Activated T-cell treated with anti-CD3 and anti-CD28 coated beads, Interleukin-2, amount 50 U/mL, for 48 hours (primary cell): ENCODE measurements at places on chromosomes 3 and 15.

- DNase-seq, result no peak
Measured at GRCh38 chr3:56989169-56989976, 71.1 kb upstream of the SPATA12 start.

- DNase-seq, result no peak
Measured at GRCh38 chr3:31959951-31960792, 20.9 kb downstream of the OSBPL10 start.

GRCh38 chr3:148756311-148756710, 58.6 kb downstream of the AGTR1 start:
- no peak for DNase-seq

GRCh38 chr3:189270248-189270832, 98.6 kb downstream of the TPRG1 start:
- DNase-seq, result peak; percentile 51

DNA sequence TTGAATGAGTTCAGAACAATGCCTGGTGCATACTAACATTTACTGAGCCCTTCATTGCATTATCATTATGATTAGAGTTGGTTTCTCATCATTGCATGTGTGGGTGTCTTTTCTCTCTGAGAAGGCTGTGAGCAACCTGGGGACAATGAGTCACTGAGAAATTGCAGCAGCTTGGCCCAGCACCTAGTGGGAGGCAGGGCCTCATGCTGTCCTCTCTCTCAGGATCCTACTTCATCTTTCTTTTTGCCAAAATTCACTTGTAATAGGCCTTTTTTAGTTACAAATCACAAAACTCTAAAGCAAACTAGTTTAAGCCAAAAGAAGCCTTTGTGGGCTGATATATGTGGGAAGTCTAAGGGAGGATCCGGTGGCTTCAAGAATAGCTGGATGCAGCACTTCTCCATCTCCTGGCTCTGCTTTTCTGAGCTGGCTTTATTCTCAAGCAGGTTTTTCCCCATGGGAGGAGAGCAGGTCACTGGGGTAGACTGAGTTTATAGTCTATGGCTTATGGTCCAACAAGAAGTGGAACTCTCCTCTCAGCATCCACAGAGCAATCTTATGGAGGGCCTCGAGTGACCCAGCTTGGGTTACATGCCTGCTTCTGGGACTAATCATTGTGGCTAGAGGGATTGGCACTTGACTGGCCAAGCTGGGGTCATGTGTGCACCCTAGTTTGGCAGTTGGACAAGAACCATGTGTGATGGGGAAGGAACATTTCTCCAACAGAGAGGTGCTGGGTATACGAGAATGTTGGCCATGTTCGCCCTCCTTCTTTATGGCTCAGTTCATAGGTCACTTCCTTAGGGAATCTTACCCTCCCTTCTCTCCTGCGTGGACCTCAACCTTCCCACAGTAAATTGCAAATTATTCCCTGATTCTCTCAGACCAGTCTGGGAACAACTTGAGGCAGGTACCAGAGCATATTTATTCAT, 8.7 kb upstream of the CAMK1 start:
- peak; percentile 78 for DNase-seq

- DNase-seq, result peak; percentile 67
Measured at GRCh38 chr3:184334470-184335158, 2.8 kb upstream of the FAM131A start.

DNA sequence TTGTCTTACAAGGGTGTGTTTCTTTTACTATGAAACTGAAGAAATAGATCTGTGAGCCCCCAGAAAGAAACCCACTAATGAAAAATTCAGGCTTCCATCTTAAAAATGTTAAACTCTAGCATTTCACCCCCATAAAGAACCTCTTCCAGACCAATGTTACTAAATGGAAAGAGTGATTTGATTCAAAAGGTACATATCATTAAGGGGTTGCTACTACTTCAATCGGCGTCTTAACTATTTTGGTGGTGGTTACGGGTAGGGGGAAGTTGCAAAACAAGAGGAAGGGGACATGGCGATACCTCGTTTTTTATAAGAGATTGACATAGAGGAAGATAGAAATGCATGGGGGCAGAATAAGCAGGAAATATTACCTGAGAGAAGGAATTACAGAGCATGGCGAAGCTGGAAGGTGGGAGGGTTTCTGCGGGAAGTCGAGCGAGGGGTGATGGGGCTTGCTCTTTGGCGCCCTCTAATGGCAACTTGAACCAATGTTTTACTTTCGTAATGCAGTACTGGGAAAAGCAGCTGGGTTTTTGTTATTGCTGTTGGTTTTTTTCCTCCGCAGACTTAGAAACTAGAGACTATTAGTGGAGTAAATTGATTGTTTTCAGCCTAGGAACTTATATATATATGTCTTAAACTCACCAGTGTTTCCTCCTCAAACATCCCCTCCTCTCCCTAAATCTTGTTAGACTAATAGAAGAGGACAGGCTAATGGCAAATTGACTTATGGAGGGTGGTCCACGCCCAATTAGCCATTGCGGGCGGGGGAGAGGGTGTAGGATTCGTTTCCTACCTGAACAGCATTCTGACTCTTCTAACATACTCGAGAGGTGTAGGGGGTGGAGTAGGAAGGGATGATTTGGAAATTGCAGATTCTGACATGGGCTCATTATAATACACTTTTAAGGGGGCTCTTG, 11.3 kb upstream of the SOX2 start:
- peak; percentile 55 for DNase-seq

- no peak for DNase-seq
Measured at GRCh38 chr15:94001255-94001801, 230.0 kb upstream of the MCTP2 start.

- DNase-seq, result no peak
Measured at GRCh38 chr3:69932501-69932900, 67.0 kb upstream of the SAMMSON start.

DNA sequence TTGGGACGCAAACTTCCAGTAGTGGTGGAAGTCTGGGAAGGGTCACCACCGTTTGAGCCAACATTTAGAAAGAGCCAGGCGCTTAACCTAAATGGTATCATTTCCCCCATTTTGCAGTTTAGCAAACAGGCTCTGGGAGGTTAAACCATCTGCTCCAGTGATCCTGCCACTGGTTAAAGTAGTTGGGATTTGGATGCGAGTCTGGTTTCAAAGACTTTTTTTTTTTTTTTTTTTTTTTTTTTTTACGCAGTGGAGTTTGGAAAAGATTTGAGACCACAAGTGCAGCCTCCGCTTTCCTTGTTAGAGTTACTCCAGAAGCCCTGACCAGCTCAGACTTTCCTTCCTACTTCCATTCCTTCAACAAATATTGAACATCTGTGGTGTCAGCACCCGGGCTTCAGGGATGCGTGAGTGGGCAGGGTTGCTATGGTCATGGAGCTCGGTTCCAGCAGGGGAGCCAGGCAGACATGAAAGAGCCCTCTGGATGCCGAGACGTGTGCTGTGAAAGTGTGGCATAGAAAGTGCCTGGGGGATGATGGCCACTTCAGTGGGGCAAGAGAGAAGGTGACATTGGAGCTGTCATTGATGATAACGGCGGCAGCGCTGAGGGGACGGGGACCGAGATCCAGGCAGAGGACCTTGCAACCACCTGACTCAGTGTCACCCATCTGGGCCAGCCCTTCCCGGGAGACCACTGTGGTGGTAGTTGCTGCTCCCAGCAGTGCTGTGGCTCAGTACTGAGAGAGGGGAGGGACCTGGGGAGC, 1.1 kb upstream of the RNU6-1 start:
- peak; percentile 39 for DNase-seq

DNA sequence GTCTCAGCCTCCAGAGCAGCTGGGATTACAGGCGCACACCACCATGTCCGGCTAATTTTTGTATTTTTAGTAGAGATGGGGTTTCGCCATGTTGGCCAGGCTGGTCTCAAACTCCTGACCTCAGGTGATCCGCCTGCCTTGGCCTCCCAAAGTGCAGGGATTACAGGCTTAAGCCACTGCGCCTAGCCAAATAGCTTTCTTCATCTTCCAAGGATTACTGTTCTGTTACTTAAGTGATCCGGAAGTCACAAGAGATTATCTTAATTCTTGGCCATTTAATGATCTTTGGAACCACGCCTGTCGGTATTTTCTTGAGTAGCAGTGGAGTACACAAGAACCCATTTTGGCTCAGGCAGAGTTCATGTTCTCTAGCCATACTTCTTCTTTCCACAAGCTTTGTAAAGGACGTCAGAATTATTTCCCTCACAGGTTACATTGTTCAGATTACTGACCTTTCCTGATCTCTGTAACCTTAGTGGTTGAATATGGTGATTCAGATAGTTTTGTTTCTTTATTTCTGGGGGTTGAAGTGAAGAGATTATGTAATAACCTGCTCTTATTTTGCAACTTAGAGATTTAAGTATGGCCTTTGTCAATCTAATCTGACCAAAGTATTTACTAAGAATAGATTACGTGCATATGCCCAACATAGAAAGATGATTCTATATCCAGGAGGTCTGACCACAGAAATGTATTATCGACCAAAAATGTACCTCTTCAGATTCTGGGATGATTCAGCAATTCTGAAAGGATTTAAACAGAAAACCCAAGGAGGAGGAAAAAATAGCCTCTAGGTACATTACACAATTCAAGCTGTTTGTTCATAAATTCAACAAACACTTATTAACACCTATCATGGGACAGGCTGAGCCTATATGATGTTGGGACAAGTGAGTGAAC, 132.2 kb downstream of the GREM1 start:
- no peak for DNase-seq

- DNase-seq, result no peak
Measured at GRCh38 chr3:157938154-157938779, 168.0 kb downstream of the SHOX2 start.

DNA sequence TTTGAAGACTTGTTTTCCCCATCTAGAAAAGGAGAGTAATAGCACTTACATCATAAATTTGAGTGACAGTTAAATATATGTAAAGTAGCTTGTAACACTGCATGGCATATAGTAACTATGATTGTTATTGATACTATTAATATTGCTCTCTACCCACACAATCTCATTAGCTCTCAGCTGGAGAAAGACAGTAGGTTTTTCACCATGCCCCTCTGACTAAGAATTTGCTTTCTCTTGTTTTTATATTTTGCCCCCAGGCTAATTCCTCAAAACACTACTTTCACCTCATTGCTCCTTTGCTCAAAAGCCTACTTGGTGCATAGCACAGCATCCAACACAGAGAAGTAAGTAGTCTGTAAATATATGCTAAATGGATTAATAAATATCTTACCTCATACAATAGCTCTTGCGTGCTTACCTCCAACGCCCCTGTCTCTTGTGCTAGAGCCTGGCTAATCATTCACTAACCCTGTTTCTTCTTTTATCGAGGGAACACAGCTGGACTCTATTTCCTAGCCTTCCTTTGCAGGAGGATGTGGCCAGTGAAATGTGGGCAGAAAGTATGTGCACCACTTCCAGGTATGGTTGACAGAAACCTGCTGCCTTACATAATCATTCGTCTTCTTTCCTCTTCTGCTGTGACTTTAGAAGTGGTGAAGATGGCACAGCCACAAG, 190.0 kb downstream of the PLCH1 start:
- DNase-seq, result no peak

- DNase-seq, result no peak
Measured at GRCh38 chr3:19539518-19540392, 391.4 kb downstream of the KCNH8 start.

DNA sequence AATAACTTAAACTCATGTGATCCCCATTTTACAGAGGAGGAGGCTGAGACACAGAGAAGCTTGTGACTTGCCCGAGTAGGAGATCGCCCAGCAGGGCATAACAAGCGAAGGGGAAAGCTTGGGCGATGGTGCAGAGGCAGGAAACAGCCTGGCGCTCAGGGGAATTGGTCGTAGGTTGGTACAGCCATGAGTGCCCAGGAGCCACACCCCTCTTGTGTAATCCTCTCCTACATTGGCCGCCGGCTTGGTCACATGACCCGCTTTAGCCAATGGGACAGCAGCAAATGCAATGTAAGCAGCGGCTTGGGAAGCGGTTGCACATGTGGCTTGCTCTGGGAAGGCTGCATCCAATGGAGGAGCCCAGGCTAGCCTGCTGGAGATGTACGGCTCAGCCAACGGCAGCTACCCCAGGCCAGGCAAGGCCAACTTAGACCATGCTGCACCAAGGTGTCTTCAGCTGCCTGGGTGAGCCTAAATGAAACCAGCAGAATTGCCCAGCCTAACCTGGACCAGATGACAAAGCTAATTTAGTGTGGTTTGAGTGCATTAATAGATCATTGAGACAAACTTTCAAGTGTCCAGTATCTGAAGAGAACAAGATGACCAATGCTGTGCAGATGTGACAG, 50.3 kb upstream of the SLC6A6 start:
- DNase-seq, result peak; percentile 39

DNA sequence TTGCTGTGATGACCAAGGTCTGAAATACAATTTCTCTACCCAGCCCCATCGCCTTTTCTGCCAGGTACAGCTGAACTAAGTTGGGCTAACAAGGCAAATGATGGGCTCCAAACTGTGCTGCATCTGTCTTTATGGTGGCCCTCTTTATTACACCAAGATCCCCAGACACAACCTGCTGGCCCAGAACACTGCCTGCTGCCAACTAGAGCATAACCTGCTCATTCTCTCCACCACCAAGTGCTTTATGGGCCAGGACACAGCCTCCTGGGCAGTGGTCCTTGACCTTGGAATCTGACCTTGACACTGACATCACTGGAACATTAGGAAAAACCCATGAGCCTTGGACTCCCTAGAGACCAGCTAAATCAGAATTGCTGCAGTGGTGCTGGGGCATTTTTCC, 3.3 kb downstream of the LINS1 start:
- DNase-seq, result peak; percentile 37

GRCh38 chr15:63348392-63348791, 33.3 kb downstream of the CA12 start:
- no peak for DNase-seq

DNA sequence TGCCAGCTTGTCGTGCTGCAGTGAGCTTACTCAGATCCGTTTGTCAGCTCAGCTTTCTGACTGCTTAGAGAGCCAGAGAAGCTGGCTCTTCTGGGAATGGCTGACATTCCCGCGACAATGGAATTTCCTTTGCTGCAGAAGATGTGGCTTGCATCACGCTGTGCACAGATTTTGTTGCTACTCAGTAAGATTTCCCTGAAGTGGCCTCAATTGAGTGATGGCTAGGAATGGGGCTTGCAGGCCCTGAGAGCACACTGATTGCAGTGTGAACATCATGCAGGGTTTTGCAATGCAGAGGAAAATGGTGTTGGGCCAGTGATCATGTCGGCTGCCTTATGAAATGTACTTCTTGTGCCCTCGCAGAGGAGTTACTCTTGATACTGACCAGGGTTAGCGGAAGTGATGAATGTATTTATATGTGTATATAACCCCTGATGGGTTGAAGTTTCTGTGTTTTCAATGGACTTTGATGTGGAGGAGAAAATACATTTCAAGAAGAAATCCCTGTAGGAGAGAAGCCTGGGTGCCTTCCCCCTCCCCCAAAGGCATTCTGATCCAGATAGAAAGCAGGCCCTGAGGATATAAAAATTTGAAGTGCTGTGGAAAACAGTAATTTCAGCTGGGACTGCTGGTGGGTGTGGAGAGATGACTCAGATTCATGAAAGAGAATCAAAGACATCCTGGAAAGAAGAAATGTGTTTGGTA, 102.5 kb upstream of the PDZRN3 start:
- no peak for DNase-seq

DNA sequence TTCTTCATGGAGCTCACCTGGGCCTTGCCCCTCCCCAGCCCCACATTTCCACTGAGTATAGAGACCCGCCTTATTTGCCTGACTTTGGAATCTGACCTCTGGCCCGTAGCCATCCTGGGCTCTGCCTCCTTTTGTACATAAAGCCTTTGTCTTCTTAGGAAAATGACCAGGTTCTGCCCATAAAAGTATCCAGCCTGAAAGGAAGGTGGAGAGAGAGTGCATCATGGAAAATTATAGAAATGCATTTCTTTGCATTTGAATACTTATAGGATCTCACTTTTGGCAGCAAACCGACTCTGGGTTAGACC, 3.6 kb upstream of the SH2D7 start:
- no peak for DNase-seq

GRCh38 chr3:123286308-123287023, 84.7 kb downstream of the SEC22A start:
- DNase-seq, result peak; percentile 49

GRCh38 chr3:27464646-27465045, 19.5 kb downstream of the SLC4A7 start:
- DNase-seq, result no peak
